Esophagus squamous epithelium (tissue), 5 donors: ENCODE measurements at places on chromosomes 1 and 21. TPM values are rescaled to one million over a fixed set of nuclear protein-coding genes. Genes with fewer than 3 reads are reported as not detected.

Gene DNM3
- total RNA-seq: 3.2 TPM

Gene SYNJ1
- total RNA-seq: 8.3 TPM

Gene TCEA3
- total RNA-seq: 23.7 TPM

DNA sequence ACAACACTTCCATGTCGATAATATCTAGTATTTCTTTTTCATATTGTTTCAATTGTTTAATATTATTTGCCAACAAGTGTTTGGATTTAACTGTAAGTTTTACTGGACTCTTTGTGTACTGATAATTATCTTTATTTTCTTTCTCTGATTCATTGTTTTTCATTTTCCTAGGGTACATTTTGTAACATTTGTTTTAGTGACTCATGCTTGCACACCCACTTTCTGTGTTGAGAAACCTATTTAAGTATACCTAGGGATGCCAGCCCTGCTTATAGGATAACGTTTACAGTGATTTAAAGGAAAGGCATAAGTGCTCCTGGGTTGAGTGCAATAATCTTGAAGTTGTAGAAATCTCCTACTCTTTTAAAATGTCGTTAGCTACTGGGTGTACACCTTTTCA, 1386.0 kb upstream of the ADGRL4 start:
- no peak for DNase-seq
- H3K4me3 ChIP-seq: no peak overlapping the region
- H3K36me3 ChIP-seq: no peaks in the 10 kb centered on the region
- H3K4me1 ChIP-seq: no peaks in the 10 kb centered on the region

DNA sequence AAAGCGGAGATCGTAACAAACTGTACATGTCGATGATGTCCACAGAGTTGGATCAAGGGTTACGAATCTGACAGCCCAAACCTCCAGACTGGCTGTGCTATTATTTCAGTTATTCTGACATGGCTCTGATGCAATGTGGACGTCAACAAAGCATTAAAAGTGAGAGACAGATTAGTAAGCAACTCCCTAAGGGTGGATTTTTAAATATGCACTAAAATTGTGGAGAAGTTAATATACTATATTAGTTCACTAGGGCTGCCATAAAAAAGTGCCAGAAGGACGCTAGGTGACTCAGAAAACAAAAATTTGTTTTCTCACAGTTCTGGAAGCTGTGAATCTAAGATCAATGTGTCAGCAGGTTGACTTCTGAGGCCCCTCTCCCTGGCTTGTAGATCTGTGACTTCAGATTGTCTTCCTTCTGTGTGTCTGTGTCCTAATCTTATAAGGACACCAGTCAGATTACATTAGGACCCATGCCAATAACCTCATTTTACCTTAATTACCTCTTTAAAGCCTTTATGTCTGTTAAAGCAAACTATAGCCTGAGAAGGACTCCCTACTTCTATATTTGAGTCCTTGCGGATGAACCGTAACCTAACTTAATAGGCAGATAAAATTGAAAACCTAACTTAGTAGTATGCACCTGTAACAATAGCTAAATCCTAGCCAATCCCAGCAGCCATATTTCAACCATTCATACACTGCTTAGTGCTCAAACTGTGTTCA, 66.0 kb upstream of the BACH1 start:
- H3K4me1 ChIP-seq: peaks cover 11% of the 10 kb centered on the region
- no peak overlapping the region for H3K4me3 ChIP-seq
- no peak overlapping the region for H3K27ac ChIP-seq
- DNase-seq: no peak
- H3K27me3 ChIP-seq: no peaks in the 10 kb centered on the region
